ENCODE measurements at places on chromosomes 5 and 9.

DNA sequence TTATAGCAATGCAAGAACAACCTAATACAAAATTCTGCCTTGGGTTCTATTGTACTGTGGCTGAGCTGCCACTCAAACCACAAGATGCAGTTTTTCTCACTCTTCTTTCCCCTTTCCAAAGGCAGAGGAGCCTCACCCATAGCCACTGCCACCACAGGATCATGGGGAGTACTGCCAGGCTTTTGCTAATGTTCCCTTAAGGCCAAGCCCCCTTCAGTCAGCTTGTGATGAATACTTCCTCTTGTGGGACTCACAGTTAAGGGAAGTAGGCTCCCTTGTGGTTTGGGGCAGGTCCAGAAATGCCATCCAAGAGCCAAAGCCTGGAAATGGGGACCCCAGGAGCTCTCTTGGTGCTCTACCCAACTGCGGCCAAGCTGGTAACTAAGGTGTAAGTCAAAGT, 258.7 kb downstream of the SPATA31D1 start:
- DNase-seq, result no peak

DNA sequence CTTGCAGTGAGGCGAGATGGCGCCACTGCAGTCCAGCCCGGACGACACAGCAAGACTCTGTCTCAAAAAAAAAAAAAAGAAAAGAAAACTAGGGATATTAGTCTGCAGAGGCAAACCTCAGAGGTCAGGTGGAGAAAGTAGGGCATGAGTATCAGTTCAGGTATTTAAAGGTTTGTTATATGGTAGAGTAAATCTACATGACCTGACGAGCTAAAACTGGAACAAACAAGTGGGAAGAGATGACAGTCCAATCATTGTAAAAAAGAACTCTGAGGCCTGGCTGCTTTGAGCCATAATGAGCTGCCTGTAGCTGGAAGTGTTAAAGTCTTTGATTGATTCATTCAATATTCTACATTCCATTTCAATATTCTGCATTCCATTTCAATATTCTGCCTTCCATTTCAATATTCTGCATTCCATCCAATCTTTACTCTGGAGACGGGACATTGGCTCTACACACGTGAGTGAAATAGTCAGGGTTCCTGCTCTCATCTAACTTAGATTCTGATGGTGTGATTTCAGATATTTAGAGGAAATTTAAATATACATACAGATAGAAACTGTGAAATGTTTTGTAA, 28.9 kb upstream of the GRAMD2B start:
- no peak for DNase-seq

DNA sequence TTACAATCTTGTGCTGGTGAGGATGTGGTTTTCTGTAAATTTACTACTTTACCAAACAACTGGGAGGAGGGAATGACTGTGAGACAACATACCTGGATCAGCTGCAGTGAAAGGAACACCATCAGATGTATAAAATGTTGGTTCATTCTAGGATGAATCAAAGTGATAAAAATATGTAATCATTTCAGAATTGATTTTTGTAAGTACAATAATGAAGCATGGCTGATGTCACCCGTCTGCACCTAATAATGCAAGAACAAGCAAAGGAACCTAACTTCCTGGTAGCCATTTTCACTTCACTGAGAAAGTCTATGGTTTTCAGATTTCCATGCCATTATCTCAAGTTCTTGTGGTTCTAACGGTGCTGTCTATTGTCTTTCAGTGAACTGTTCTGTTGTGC, 18.7 kb upstream of the C5orf34 start:
- DNase-seq, result peak; percentile 25

DNA sequence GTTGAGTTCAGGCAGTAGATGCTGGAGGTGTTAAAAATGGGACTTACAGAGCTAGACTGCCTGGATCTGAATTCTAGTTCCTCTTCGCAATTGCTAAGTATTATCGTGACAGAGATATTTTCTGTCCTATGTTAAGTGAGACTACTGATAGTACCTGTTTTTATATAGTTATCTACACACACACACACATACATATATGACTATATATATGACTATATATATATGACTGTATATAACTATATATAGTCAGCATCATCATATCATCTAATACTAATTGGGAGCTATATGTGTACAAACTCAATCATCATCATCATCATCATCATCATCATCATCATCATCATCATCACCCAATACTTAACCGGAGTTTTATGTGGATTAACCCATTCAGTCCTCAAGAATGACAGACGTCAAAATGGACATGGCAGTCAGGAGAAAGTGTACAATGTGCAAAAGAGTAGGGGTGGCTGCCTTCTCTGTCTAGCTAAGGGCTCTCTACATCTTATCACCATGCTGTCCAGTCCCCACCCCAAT, 7.3 kb downstream of the PIK3R1 start:
- DNase-seq, result no peak

- no peak for DNase-seq
Observed at GRCh38 chr5:88887342-88887741, 4.4 kb upstream of the MEF2C start.

DNA sequence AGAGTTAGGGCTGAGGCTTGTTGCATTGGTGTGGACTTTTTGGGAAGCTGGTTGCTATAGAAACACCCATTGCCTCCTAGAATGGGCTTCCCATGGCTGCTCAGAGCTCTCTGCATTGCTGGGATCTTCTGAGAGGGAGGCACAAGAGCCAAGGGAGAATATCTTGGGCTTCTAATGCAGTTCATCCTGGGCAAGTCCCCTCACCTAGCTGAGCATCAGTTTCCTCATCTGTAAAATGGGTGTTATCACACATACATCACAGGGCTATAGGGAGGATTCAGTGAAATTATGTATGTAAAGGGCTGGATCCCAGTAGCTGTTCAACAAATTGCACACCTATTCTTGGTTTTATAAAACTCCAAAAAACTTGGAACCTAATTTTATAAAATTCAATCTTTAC, 106.1 kb upstream of the ALDH1B1 start:
- DNase-seq, result no peak

GRCh38 chr5:173288632-173289031, 39.6 kb downstream of the STC2 start:
- no peak for DNase-seq

DNA sequence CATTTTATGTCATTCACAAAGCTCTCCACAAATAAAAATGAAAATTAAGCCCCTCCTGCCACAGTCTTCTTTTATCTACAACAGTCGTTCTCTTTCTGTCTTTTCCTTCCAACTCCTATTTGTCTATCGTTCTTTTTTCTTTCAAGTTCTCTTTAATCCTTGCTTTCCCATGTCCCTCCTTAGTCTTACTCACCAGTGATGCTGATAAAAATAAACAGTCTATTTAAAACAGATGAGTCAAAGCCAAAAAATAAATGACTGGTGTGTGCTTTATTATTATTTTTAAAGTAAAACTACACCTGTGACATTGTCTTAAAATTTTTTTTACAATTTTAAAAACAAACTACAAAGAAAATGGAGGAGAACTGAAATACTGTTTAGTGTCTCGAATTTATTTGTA, 137.1 kb upstream of the TMEM161B start:
- DNase-seq, result no peak

DNA sequence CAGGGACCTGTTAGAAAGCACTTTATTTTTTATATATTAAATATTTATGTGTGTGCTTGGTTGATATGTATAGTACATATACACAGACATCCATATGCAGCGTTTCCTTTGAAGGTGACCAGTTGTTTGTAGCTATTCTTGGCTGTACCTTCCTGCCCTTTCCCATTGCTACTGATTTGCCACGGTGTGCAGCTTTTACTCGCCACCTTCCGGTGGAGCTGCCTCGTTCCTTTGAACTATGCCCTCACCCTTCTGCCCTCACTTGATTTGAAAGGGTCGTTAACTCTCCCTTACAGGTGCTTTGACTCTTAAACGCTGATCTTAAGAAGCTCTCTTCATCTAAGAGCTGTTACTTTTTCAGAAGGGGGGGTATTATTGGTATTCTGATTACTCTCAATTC, 20.5 kb downstream of the RGMB start:
- no peak for DNase-seq

GRCh38 chr9:129353697-129354336, 175.8 kb upstream of the IER5L start:
- DNase-seq, result no peak

DNA sequence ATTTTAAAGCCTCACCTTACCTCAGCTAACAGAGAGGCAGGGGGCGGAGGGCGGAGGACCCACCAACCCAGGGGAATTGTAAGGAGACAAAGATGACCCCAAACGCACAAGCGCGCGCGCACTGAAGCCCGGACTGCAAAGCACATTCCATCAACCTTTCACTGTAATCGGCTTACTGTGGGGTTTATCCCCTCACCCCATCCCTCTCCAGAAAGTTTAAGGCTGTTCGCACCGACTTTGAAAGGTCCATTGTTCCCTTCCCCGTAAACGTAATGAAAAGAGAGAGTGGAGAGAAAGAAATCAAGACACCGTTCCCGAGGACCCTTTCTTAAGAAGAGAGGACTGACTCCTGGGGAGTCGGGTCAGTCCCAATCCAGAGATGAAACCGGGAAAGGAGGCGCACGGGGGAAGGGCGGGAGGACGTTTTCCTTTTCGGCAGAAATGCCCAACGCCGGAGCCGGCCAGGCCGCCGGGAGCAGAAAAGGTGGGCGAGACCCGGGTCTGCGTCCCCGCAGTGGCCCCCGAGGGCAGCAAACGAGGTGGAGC, 464 bp downstream of the CEMIP2 start:
- DNase-seq, result no peak

DNA sequence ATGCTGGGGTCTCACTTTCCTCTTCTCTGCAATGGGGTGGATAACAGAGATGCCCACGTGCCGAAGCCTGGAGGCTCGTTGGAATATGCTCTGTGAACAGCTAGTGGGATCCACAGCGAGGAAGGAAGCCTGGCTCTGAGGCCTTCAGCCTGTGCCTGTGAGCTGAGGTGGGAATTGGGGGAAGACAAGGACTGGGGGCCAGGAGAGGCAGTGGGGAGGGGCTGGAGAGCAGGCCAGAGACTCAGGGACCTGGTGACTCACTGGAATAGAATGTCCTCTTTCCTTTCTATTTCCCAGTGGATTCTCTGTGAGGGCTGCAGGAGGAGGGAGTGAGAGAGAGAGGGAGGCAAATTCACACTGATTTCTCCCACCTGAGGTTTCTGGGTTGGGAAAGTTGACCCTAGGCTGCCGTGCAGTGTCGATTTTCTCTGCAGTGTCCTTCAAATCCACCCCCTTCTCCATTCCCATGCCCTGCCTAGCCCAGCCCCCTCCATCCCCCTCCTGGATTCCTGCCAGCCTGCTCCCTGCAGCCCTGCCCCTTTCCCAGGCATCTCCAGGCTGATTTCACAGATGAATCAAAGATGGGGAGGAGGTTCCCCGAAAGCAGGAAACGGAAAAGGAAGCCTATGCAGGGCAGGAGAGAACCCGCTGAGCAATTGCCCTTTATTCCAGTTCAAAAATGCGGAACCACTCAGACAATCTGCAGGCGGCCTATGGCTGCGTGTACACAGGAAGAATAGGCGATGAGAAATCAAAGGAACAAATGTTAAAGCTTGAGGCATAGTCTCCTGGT, 1.4 kb upstream of the SPAAR start:
- DNase-seq, result no peak

DNA sequence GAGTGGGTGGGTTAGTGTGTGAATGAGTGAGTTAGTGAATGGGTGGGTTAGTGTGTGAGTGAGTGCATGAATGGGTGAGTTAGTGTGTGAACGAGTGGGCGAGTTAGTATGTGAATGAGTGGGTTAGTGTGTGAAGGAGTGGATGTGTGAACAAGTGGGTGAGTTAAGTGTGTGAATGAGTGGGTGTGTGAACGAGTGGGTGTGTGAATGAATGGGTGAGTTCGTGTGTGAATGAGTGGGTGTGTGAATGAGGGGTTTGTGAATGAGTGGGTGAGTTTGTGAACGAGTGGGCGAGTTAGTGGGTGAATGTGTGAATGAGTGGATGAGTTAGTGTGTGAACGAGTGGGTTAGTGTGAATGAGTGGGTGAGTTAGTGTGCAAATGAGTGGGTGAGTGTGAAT, 34.0 kb downstream of the NKD2 start:
- DNase-seq, result no peak

DNA sequence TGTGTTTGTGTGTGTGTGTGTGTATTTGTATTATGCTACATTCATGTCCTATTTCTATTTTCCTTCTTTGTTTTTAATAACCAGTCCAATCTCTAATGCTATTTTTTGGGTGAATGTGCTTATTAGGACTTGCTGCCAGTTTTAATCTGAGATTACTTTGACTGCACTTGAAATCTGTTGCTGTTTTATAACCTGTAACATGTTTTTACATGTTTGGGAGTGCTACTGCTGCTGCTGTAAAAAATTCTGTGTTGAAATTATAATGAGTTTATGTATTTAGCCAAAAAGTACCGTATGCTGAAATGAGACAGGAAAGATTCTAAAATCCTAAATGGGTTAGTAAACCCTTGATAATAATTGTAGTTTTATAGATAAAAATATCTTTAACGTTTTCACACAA, 104.7 kb upstream of the SSBP2 start:
- DNase-seq, result no peak

- DNase-seq, result no peak
Observed at GRCh38 chr5:178849316-178849715, 10.4 kb upstream of the ZNF354B start.

DNA sequence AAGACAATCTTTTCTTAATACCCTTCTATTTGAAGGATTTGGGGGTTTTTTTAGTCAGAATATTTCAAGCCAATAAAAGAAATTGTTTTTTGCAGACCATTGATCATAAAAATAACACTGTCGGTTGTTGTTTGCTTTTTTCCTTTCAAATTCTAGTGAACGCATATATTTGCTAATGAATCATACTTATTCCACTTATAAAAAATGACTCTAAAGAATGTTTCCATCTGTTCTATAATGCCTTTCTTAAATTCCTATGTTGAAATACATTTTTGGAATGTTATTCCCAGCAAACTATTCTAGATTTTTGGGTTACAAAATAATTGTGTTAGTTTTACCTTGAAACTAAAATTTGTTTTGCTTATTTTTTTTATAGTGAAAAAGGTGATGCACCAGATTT, 32.2 kb downstream of the CWC27 start:
- no peak for DNase-seq

DNA sequence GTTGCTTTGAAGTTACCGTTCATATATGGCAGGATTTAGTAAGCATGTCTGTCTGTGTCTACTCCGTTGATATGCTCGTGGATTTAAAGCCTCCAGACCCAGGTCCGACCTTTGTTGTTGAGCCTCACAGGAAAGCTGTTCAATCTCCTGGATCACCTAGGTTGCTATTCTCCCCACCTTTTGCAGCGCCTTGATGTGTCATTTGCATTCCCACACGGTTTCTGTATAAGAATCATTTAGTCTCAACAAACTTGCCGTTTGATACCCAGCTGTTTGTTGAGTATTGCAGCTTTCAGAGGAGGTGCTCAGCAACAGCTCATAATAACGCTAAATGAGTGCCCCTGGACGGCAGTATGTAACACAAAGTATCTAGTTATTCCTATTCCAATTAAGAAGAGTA, 1.2 kb upstream of the ADGRV1 start:
- no peak for DNase-seq

GRCh38 chr5:86570427-86571083, 47.2 kb upstream of the COX7C start:
- DNase-seq, result no peak

GRCh38 chr9:36818242-36818938, 215.7 kb downstream of the PAX5 start:
- DNase-seq, result no peak

- DNase-seq, result no peak
Observed at GRCh38 chr9:127389381-127390247, 7.4 kb upstream of the SLC2A8 start.

GRCh38 chr9:127185931-127186781, 63.7 kb upstream of the ANGPTL2 start:
- no peak for DNase-seq

GRCh38 chr5:150067405-150067960, 18.9 kb downstream of the CSF1R start:
- DNase-seq, result no peak

Measured in T-helper 1 cell (primary cell).